Fibroblast of skin of back (primary cell): ENCODE measurements at places on chromosomes 16 and 17.

DNA sequence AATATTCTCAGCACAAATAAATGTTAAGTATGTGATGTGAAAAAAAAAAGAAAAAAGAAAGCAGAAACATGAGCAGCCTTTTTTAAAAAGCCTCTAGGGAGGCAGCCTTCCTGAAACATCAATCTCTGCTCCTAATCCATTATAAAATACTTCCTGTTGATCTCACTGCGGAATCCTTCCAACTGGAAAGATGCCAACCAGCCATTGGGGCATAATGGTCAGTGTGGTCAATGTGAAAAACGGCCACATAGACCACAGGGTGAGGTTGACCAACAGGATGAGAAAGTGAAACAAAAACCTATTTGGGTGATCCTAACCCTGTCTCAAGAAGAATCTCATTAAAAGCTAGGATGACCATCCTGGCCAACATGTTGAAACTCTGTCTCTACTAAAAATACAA, 26.1 kb upstream of the ABCA8 start:
- peak; percentile 7 for DNase-seq

- DNase-seq, result peak; percentile 73
These were observed 157.4 kb upstream of the CHMP6 start for GRCh38 chr17:80833952-80834892.

GRCh38 chr17:62592341-62593099, 35.0 kb upstream of the MRC2 start:
- DNase-seq, result peak; percentile 12

DNA sequence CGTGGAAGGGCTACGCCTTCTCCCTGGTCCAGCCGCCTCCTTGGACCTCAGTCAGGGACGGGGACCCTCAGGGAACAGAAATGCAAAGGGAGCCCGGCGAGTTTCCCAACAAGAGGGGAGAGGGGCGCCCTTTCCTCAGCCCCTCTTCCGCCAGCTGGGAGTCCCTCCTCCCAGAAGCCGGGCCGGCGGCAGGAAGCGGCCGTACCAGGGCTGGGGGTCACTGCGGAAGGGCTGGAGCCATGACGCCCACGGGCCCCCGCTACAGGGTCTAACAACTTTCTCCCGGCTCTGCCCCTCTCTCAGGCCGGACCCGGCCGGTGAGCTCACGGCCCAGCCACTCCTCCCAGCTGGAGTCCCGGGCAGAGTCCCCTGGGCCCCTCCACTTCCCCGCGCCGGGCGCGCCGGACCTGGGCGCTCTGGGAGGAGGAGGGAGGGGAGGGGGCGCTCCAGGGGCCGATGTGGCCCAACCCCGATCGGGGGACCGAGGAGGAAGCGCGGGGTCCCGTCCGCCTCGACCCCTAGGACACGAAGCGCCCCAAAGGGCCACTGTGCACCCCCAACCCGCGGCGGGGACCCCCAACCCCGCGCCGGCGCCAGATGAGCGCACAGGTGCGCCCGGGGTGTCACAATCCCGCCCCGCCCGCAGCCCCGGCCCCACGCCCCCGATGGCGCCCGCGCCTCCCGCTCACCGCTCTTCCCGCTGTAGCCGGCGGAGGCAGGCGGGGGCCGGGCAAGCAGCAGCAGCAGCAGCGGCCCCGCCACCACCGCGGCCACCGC, 578 bp downstream of the PGAP6 start:
- DNase-seq, result peak; percentile 15

DNA sequence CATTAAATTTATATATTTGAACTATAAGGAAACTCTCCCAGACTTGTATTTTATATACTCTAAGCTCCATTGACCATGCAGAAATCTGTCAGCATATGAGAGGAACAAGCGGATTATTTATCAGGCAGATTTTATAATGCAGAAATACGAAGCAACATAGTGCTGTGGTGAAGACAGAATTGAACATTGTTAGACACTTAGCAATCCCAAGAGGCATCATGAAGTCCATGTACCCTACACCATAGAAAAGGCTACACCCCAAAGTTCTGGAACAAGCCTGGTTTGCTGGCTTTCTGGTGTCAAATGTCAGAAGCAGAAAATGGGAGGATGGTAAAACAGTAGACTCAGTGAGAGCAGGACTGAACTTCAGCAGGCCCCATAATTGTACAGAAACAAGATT, 241.1 kb downstream of the PRKCA start:
- peak; percentile 63 for DNase-seq

DNA sequence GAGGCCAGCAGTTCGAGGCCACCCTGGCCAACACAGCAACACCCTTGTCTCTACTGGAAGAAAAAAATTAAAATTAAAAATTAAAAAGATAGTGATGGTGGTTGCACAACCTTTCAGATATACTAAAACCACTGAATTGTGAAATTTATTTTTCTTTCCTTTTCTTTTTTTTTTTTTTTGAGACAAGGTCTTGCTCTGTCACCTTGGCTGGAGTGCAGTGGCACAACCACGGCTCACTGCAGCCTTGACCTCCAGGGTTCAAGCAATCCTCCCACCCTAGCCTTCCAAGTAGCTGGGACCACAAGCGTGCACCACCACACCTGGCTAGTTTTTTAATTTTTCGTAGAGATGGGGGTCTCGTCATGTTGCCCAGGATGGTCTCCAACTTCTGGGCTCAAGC, 254.4 kb downstream of the SLC39A11 start:
- DNase-seq, result no peak

- no peak for DNase-seq
These were observed 973 bp upstream of the IL4R start for GRCh38 chr16:27312580-27313421.

DNA sequence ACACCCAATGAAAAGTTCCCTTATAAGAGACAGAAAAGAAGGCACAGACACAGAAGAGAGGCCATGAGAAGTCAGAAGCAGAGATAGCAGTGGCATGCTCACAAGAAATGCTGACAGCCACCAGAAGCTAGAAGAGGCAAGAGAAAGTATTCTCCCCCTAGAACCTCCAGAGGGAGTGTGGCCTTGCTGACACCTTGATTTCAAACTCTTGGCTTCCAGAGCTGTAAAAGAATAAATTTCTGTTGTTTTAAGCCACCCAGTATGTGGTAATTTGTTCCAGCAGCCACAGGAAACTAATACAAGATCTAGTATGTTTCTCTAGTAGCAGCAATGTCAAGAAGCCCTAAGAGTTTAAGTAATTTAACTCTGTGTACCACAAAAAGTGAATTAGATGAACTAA, 87.2 kb upstream of the NOG start:
- DNase-seq, result no peak

GRCh38 chr17:55334285-55334684, 69.5 kb downstream of the HLF start:
- DNase-seq, result peak; percentile 39

- DNase-seq, result no peak
These were observed 4.0 kb upstream of the ADGRG3 start for GRCh38 chr16:57663917-57664661.

DNA sequence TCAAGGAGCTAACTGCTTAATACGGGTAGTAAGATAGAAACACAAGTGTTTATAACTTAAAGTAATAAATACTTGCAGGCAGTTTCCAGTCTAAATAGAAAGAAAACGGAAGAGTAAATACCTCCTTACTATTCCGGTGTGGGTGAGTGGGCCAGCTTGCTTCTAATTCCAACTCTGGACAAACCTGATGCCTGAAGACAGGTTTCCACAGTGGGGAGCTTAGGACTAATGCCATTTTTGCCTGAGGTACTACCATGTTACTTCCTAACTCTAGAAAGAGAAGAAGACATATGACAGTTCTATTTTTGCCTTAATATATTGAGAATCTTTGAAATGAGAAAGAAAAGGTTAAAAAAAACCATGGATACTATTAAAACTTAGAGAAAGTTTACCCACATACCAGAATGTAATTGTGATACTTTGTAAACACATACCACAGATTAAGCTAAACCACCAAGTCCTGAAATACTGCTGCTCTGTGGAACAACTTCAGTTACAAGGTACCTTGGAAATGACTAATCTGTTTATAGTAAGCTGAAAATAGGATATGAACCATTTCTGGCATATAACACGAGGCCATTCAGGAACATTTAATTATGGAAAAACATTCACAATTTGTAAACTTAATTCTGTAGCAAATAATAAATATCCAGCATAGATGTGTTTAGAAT, 70.2 kb downstream of the ZZEF1 start:
- DNase-seq, result peak; percentile 49

DNA sequence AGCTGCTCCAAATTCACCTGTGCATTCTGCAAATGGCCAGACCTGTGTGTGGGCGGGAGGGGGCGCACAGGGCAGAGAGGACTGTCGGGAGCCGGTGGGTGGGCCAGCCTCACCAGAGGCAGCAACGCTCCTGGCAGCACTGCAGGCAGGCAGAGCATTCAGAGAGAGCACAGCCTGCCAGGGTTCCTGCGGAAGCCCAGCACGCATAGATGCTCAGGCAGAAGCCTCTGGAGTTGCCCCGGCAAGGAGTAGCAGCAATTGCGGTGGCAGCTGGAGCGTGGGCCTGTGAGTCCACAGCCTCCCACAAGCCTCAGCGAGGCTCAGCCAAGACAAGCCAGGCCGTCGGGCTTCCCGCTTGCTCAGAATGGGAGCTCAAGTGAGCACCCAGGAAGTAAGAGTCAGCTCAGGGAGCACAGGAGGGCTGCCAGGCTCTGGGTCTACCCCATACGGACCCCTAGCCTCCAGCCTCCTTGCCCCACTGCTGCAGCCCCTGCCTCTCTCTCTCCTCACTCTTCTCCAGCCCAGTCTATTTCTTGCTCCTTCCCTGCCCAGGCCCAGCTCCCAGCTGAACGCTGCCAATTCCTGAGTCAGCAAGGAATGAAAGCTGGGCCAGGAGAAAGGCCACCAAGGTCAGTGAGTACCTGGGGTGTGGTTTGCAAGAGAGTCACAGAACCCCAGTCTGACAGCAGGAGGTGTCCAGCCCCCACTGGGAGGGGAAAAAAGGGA, 9.6 kb downstream of the EMC6 start:
- no peak for DNase-seq

DNA sequence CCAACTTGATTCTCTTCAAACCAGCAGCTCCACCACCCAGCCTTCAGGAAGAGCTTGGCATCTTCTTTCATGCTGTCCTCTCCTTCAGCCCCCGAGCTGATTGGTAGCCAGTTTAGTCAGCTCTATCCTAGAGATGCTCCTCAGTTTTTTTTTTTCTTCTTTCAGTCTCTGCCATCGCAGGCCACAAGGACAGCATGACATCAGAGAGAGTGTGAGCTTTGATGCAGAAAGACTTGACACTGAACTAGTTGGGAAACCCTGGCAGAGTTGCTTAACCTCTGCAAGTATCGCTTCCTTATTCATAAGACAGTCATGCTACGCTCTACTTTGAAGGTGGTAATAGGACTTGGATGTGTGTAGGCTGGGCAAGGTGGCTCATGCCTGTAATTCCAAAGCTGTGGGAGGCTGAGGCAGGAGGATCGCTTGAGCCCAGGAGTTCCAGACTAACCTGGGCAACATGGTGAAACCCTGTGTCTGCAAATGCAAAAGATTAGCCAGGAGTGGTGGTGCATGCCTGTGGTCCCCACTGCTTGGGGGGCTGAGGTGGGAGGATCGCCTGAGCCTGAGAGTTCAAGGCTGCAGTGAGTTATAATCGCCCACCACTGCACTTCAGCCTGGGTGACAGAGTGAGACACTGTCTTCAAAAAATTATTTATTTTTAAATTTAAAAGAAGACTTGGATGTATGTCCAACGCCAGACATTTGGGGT, 2.6 kb downstream of the CD300LB start:
- no peak for DNase-seq

DNA sequence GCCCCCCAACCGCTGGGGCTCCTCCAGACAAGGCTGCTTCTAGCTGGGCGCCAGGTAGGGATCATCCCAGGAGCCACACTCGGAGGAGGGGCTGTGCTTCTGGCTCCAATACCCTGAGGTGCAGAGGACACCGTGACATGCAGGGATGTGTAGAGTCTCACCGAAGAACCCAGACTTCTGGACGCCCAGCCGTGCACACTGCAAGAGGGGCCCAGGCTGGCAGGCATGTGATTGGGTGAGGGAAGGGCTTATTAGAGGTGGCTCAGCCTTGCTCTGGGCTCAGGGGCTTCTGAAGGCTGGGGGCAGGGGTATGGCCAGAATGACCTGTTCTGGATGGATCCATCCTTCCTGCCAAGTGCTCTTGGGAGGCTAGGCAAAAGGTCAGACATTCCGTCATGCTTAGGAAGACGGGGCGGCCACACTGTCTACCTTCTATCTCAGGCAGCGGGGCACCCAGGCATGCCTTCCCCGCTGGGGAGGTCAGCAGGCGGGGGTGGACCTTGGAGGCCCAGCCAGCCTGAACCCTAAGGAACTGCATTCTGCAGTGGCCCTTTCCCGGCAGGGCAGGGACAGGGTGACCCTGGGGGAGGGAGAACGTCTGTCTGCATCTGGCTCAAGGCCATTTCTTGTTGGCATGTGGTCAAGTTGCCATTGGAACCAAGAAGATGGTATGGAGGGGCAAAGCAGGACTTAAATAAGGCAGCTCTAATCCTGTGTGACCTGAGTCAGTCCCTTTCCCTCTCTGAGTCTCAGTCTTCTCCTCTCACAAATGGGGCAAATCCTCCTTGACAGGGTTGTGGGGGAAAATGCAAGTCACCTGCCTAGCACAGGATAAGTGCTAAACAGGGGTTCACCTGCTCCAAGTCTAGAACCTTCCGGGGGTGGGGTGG, 5.8 kb upstream of the ADGRG1 start:
- DNase-seq, result no peak

- DNase-seq, result no peak
These were observed 14.4 kb upstream of the MEAK7 start for GRCh38 chr16:84518804-84519341.
